ENCODE measurements at places on chromosomes 3 and 15.

DNA sequence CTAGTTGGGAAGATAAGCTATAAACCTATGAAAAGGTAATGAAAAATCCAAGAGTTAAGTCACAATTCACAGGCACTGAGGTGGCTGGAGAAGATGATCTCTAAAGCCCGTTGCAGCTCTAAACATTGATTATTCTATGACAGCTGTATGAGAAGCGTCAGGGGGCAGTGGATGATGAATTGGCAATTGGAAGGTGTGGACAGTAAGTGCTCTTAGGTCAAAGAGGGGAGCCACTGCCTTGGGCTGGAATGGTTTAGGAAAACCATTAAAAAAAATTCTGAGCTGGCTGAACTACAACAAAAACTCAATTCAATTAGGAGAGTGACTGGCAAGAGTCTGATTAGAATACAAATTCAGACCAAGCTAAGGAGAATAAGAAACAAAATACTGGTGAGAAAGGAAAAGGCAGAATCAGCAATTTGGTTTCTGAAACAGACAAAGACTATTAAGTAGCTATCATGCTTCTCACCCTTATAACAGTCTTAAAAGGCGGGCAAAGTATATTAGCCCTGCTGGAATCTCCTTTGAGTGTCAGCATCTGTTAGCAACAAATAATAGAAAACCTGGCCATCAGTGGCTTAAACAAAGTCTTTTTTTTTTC is 8.8 kb upstream of the NMD3 start:
- no peak for DNase-seq

GRCh38 chr3:127030508-127031412 is 47.8 kb downstream of the PLXNA1 start:
- DNase-seq, result no peak

DNA sequence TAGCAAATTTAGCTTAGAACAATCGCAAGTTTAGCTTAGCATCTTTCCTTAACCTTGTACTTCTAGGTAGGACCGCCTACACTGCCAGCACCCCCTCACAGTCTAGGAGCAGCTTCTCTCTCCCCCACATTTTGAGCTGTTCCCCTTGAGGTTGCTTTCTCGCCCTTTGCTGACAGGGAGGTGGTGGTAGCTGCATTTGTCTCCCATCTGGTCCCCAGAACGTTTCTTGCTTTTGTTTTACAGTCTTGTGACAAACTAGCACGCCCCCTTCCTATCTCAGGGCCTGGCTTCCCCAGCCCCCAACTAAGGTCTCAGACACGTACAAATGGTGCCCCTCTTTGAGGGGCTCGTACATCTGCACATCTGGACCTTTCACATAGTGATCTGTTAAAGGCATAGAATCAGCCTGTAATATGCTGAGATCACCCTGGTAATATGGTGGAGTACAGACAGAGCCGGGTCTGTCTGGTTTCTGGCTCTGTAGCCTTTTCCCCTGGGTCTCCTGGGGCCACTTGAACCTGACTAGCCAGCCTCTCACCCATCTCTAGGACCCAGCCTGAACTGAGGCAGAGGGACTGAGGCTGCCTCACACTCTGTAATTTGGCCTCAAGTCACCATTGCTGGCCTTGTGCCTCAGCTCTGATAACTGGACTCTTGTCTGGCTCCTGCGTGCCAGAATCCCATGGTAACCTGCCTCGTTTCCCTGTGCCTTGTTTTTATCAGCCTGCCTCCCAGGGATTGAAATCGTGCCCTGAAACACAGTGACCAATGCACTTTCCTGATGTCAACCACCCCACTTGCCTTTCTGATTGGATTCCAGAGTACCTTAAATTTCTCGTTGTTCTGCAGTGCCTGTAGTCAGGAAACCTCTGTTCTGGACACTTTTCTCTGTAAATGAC is 27.7 kb downstream of the CRTC3 start:
- DNase-seq, result peak; percentile 75

DNA sequence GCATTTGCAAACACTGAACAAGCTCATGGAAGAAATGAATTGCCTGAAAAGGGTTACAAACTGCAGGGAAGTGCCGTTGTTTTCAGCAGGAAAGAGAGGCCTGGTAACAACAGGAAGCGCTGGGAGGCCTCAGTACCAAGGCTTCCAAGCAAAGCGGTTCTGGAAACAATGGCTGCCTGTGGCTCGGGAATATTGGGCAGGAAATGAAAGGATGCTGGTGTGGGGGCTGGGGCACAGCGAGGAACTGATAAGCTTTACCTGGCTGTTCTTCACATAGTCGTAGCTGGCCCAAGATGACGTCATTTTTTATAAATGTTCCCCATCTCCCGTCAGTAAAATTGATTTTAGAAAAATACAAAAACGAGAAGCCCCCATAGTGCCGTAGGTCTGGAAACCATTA is 55.9 kb downstream of the ARHGAP31 start:
- DNase-seq, result no peak

- no peak for DNase-seq
Observed at GRCh38 chr3:42668413-42668760, 14.9 kb downstream of the ZBTB47 start.

- no peak for DNase-seq
Observed at GRCh38 chr3:197545571-197545970, 10.2 kb downstream of the BDH1 start.

DNA sequence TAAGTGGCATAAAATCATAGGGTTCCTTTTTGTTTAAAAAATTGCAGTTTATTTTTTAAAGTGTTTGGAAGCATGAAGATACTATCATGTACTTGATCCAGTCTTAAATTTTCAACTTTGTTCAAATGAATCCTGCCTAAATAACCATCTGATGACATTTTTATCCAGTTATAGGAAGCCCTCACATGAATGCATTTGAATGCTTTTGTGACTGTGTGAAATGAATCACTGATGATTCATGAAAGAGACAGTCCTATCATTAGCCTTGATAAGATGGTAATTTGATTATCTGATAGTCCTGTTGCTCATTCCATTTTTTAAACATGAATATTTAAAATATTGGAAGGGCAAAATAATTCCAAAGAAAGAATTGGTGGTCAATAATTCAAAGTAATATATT is 401.9 kb upstream of the ROBO2 start:
- DNase-seq, result no peak

DNA sequence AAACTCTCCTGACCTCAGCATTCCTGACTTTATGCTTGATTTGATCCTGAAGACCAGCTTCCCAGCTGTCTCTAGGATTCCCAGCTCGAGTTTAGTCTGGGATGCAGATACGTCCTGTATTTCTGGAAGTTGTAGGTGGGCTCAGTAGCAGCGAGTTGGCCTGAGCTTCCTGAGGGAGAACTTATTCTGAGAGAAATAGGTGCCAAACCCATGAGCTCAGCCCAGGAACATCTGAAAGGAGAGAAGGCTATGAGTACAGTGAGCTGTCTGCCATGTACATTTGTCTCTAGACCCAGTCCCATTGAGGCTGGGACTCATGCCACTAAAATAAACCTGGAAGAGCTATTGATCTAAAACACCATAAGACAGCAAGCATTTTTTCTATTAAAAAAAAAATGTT is 36.6 kb upstream of the SLC9A9 start:
- DNase-seq, result no peak

DNA sequence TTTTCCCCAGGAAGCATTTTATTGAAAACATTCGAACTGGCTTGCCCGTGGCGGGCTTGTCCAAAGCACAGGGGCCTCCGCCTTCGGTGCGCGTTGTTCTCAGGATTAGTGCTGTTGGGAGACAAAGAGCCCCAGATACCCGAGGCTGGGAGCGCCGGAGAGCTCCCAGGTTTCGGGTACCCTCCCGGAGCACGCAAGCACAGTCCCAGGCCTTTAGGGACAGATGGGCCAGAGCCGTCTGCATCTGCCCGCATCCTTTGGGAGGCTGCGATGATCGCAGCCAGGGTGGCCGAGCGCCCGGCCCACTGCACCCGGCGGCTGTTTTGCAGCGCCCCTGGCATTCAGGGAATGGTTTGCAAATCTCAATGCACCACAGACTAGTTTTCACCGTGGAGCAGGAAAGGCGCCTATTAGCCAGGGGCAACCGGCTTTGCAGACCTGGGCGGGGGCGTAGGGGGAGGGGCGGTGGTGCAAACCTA is 5.0 kb upstream of the FEZF2 start:
- no peak for DNase-seq

GRCh38 chr3:10551821-10552630 is 46.6 kb upstream of the ATP2B2 start:
- no peak for DNase-seq

- DNase-seq, result peak; percentile 30
Observed at GRCh38 chr15:69478259-69478781, 25.7 kb downstream of the RPLP1 start.

- DNase-seq, result no peak
Observed at GRCh38 chr15:90113166-90113565, 10.9 kb upstream of the IDH2 start.

- no peak for DNase-seq
Observed at GRCh38 chr15:24675332-24676144, at the start of gene NPAP1. TSS of gene NPAP1 (plus strand) at chr15:24675775. CDS start at chr15:24675868, 93 bp downstream.

GRCh38 chr3:102629943-102630342 is 195.1 kb downstream of the ZPLD1 start:
- DNase-seq, result no peak

- no peak for DNase-seq
Observed at GRCh38 chr3:168341956-168342936, 246.5 kb upstream of the GOLIM4 start.

DNA sequence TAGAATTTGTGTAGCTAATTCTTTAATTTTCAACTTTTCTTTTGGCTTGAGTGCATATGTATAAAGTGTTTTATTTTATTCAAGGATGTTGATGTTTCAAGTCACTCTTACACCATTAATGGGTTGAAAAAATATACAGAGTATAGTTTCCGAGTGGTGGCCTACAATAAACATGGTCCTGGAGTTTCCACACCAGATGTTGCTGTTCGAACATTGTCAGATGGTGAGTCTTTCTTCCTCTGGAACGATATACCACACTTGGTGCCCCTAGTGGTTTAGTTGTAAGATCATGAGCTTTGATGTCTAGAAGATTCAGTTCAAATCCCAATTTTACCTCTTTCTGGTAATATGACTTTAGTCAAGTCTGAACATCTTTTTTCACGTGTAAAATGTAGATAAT is 119.3 kb downstream of the HCN4 start:
- no peak for DNase-seq

DNA sequence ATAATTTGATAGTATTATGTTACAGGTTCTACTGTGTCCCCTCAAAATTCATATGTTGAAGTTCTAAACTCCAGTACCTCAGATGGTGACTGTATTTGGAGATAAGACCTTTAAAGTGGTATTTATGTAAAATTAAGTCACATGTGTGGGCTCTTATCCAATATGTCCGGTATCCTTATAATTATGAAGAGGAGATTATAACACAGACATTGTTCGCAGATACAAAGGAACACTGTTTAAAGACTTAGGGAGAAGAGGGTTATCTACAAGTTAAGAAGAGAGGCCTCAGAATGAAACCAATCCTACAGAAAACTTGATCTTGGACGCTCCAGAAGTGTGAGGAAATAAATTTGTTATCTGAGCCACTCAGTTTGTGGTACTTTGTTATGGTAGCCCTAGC is 50.9 kb downstream of the DPH6 start:
- DNase-seq, result no peak

DNA sequence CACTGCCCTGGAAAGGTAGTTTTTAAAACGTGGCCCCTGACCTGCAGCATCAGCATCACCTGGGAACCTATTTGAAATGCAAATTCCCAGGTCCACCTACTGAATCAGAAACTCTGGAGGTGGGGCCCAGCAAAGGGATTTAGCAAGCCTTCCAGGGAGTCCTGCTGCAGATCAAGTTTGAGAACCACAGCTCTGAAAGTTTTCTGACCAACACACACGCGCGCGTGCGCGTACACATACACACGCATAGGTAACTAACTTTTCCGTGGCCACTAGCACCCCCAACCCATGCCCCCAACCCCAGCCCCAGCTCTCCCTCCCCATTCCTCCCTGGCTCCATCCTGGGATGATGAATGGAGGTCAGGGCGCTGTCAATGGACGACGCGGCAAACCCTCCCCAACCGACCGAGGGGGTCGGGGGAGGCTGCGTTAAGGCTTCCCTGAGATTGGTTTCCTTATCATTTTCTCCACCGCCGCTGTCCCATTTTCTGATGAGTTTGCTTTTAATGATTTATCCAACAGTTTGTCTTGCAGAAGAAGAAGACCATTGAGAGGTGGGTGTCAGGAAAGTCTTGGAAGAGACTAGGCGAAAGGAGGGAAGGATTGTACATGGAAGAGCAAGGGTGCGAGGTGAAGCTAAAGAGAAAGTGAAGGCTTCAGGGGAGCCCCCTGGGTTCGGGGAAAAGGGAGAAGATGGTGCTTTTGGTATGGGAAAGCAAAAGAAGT is 590 bp upstream of the BOC start:
- peak; percentile 19 for DNase-seq

DNA sequence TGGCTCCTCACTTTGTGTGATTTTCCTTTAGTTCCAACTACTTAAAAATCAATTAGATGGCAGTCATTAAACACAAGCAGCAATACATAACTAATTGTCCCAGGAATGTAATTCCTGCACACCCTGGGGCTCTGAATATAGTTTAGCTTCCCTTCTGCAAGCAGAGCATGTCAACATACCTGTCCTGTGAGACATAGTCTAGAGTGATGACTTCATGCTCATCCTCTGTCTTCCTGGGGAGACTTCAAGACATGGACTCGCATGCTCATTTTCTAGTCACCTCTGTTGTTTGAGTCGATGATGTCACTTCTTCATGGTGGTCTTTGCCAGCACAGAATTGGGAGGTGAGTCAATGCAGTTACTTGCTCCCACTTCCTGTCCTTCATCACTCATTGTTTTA is 15.7 kb downstream of the C3orf52 start:
- peak; percentile 65 for DNase-seq

DNA sequence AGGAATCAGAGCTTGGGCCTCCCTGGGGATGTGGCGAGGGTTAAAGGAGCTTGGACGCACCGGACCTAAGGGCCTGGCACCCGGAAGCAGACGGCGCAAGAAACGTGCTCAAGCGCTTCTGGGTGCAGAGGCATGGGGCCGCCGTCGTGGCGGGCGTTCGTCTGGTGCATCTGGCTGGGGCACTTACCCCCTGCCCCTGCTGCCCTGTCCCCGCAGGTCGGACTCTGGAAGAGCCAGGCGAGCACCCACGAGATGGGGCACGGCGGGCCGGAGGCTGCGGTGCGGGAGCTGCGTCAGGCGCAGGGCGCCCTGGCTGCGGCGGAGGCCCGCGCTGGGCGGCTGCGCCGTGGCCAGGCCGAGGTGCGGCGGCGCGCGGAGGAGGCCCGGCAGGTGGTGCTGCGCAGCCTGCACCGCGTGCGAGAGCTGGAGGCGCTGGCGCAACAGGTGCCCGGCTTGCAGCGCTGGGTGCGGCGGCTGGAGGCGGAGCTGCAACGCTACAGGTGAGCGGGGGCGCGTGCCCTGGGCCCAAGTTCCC is 2.5 kb downstream of the EFCC1 start:
- DNase-seq, result no peak

DNA sequence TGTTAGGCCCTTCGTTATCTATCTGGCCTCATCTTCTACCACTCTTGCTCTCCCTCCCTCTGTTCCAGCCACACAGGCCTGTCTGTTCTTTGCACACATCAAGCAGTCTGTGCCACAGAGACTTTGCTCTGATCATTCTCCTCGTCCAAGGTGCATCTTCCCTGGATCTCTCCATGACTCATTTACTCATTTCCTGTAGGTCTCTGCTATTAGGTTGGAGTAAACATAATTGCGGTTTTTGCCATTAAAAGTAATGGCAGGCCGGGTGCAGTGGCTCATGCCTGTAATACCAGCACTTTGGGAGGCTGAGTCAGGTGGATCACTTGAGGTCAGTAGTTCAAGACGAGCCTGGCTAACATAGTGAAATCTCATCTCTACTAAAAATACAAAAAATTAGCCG is 9.5 kb upstream of the C3orf49 start:
- peak; percentile 44 for DNase-seq
